Stimulated activated CD8-positive, alpha-beta memory T cell treated with anti-CD3 and anti-CD28 coated beads, Interleukin-12 subunit alpha, Interleukin-12 subunit beta, amount 100 ng/mL, for 4 hours (primary cell): ENCODE measurements at places on chromosomes 7 and 10.

DNA sequence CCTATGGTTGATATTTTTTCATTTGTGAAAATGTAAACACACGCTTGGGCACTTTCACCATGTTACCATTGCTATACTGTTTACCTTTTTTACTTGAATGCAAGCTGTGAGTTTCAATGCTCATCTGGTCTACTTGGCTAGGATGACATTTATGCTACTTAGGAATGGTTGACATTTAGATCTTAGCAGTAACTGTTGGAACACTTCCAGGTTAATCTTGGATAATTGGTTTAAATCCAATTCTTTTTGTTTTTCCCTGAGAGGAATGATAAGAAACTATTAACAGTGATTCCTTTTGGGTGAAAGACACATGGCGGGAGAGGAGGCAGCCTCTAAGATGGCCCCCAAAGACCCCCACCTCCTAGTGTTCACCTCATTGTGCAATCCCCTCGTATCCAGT is 51.4 kb upstream of the AMPH start:
- no peak for DNase-seq

GRCh38 chr10:133042061-133042460 is 45.7 kb upstream of the ADGRA1 start:
- DNase-seq = no peak

- DNase-seq = no peak
Observed at GRCh38 chr10:91022924-91023699, 102.2 kb upstream of the ANKRD1 start.

DNA sequence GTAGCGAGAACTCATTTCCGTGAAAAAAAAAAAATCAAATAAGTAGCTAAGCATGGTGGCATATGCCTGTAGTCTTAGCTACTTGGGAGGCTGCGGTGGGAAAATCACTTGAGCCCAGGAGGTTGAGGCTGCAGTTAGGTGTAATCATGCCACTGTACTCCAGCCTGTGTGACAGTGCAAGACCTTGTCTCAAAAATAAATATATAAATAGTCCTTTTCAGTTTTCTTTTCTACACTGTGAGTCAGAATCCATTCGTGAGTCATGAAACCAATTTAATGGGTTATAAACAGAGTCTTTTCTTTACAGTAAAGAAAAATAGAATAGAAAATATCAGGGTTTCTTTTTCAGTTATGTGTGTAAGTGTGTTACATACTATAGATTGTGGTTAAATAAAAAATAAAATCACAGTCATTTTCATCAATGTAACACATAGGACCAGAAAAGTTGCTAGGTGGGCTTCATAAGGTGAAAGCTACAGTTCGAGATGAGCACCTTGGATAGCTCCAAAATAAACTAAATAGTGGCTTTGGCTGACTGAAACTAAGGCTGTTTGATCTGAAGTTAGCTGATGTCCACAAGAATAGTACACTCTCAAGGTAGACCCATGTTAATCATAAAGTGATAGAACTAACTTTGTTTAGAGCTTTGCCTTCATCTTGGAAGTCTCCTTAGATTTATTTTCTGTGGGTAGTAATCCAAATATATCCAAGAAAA is 781.1 kb downstream of the GATA3 start:
- no peak for DNase-seq

GRCh38 chr10:122190176-122190943 is 80.7 kb upstream of the BTBD16 start:
- no peak for DNase-seq

GRCh38 chr7:65988084-65988483 is 6.1 kb upstream of the GUSB start:
- no peak for DNase-seq
